IPS DF 6.9 (cell line): ENCODE measurements at places on chromosomes 3 and 15.

- DNase-seq: no peak
These were observed 138.1 kb downstream of the CNTN6 start for GRCh38 chr3:1230920-1231319.

- DNase-seq: no peak
These were observed 35.8 kb downstream of the SLCO3A1 start for GRCh38 chr15:91889111-91889815.

- DNase-seq: no peak
These were observed 8.2 kb downstream of the TBC1D23 start for GRCh38 chr3:100269001-100269400.

DNA sequence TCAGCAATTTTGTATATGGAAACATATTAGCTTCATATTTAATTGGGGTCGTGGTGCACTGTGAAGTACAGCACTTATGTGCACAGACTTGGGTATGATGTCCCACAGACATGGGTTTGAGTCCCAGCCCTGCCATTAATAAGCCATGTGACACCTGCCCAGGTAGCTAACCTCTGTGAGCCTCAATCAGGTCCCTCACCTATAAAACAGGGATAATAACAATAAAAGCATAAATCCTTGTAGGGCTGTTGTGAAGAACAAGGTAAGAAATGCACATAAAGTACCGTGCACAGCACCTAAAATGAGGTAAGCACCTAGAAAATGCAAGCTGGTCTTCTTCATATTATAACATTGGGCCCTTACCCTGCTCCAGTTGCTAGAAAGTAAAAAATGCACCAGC lies 173.5 kb upstream of the WNT5A start:
- no peak for DNase-seq

DNA sequence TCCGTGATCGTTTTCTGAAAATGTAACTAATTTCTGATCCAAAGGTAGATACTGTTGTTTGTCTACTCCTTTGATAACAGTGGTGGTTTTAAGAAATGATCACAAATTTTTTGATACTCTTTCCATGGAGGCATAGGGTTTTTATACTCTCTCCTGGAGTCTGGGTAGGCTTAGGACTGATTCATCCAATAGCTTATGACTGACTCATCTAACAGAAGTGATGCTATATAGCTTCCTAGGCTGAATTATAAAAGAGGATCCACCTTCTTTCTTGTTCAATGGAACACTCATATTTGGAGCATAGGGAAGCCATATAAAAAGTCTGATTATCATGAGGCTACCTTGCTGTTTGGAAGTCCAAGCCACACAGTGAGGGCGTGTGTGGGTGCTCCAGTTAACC lies 84.3 kb downstream of the CHST2 start:
- DNase-seq: no peak

GRCh38 chr15:74615508-74616365 lies at the start of gene CLK3:
CLK3 (plus strand) TSS chr15:74615836; CDS start chr15:74619197, 3,361 bp downstream.
- DNase-seq: peak; percentile 81

DNA sequence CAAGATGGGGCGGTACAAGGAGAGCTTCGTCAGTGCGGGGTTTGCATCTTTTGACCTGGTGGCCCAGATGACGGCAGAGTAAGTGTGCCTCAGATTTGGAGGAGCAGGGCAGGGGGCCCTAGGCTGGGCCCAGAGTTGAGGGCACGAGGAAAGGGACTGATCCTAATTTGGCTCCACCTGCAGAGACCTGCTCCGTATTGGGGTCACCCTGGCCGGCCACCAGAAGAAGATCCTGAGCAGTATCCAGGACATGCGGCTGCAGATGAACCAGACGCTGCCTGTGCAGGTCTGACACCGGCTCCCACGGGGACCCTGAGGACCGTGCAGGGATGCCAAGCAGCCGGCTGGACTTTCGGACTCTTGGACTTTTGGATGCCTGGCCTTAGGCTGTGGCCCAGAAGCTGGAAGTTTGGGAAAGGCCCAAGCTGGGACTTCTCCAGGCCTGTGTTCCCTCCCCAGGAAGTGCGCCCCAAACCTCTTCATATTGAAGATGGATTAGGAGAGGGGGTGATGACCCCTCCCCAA lies 19.8 kb downstream of the EPHB3 start:
- no peak for DNase-seq

- DNase-seq: no peak
These were observed 585.9 kb downstream of the OTOL1 start for GRCh38 chr3:162082516-162082915.

- no peak for DNase-seq
These were observed 118.9 kb upstream of the IGF1R start for GRCh38 chr15:98529205-98530145.

- no peak for DNase-seq
These were observed 35.4 kb downstream of the FXR1 start for GRCh38 chr3:180947761-180948390.

DNA sequence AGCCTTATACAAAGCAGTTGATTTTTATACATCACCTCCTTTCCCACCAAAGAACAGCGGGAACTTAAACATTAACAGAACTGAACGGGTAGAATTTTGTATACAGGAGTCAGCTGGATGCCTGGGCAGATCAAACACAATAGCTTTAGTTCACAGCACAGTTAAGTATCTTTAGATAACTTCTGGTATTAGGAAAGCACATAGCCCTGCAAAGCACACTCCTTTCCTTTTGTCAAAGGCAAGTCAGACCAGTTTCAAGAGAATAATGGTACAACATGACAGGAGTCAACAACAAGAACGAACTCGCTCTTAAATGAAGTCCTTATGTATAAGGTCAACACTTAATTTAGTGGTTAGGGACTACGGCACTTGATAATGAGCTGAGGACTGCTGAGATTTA lies 26.3 kb downstream of the ABCC5 start:
- DNase-seq: no peak

DNA sequence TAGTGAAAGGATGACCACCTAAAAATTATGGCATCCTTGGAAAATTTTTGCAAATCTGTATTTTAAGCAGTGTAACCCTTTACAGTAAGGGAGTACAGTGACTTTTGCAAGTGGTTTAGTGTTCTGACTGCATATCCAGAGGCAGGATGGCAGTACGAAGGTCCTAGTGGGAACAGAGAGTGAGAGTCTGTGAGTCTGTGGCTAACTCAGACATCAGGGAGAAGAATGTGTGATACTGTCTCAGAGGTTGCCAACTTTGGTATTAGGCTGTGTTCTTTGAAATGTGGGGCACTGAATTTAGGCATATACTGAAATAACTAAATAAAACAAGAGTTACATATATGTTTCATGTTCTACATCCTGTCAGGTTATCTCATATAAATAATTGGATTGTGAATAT lies 25.7 kb downstream of the PRKCI start:
- DNase-seq: no peak

DNA sequence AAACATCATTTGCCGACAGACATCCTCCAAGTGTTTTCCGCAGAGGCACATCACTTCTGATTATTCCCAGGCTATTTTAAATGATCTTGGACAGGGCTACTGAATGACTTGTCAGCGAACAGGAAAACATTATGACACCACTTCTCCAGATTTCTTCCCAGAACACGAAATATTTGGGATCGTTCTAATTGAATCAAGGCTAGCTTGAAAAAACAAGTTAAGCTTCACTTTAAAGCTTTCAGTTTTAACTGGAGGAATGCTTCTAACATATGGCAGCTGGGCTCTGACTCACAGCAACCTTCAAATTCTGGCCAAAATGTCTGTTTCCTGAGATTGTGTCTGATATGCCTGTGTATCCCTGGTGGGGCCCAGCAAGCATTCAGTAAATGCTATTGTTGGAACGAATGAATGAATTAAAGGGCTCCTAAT lies 127.0 kb upstream of the ICE2 start:
- no peak for DNase-seq

DNA sequence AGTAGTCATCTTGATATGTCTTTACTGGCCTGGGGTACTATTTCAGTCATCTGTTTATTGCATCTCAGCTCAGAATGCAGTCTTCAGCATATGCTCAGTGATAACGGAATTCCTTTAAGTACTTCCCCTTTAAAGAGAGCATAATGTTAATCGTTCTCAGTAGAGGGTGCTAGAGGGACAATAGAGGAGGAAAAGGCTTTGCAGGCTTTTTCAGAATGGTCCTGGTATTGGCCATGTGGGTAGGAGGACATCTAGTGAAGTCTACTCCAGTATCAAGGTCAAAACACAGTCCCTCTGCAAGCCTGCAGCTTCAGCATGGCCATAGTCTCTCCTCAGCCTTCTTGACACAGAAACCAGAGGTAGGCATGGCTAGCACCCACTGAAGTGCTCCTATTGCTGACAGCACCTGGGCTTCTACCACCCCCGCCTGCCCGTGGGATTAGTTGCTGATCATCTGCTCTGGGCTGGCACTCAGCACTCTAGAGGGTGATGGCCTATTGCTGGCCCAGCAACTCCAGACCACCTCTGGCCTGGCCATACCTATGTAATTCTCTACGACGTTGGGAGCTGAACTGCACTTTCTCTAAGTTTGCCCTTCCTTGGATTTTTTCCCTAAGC lies 65.4 kb downstream of the KCNH8 start:
- peak; percentile 13 for DNase-seq

DNA sequence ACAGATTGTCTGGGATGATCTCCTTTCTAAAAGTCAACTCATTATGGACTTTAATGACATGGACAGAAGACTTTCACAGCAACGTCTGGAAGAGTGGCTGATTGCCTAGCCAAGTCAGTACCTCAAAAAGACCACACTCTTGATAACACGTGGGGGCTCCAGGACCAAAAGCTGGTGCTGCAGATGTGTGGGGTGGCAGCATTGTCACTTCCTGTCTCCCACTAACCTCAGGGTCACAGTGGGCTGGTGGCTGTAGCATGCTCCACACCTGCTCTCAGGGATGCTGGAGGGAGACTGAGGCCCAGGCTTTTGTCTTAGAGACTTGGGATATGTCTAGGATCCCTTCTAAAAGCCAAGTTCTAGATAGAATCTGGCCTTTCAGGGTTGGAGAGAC lies 118.1 kb downstream of the APBA2 start:
- no peak for DNase-seq

GRCh38 chr3:9785602-9786001 lies 6.7 kb downstream of the TADA3 start:
- DNase-seq: no peak

DNA sequence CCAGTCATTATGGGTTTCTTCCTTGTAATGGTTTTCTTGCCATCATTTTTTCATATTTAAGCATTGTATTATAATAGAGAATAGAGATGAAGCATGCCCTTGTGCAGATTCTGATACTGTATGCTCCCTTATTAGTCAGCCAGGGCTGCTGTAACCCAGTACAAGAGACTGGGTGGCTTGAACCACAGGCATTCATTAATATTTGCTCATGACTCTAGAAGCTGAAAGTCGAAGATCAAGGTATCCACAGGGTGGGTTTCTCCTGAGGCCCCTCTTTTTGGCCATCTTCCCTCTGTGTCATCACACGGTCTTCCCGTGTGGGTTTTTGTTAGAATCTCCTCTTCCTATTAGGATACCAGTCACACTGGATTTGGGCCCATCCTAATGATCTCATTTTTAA lies 74.5 kb downstream of the FOXP1 start:
- DNase-seq: no peak

- no peak for DNase-seq
These were observed 16.0 kb downstream of the WNT5A start for GRCh38 chr3:55471084-55471483.

- no peak for DNase-seq
These were observed 27.4 kb upstream of the SNTN start for GRCh38 chr3:63624941-63625560.

DNA sequence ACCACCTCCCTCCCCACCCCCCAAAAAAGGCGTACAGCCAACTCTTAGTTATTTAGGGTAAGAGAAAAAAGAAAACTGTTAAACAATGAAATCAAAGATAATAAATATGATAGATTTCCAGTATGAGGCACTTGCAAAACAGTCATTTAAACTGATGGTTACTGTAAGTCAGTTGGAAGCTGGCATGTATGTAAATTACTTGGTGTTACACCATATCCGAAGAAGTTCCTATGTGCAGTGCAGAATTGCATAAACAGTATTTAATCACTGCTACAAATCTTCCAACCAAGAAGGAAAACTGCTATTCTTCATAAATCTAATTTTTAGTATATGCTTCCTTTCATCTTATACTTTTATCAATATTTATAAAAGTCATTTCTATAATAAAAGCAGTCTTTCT lies 62.0 kb downstream of the LEO1 start:
- DNase-seq: no peak

DNA sequence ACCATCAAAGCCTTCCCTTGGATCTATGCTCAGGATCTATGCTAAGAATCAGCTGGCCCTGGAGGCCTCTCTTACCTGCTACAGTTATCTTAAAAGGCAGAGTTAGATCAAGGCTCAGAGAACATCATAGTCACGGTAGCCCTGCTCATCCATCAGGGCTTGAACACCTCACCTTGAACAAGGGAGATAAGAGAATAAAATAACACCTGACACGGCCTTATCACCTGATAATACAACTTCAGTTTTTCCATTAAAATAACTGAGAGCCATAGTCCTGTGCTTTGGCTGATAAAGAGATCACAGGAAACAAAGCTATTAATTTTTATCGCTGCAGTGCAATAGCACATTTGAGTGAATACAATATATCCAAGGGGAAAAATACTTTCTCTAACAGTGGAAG lies 85.6 kb upstream of the LPP start:
- no peak for DNase-seq

GRCh38 chr3:69082805-69083204 lies 1.9 kb upstream of the ARL6IP5 start:
- DNase-seq: no peak
